ENCODE measurements at places on chromosomes 2 and 18.

GRCh38 chr2:203238292-203238703 is 520 bp upstream of the CYP20A1 start:
- DNase-seq: peak; percentile 48

GRCh38 chr18:75915941-75916623 is 488.6 kb upstream of the SMIM21 start:
- peak; percentile 47 for DNase-seq

- no peak for DNase-seq
Observed at GRCh38 chr2:62727259-62727867, 21.9 kb downstream of the EHBP1 start.

DNA sequence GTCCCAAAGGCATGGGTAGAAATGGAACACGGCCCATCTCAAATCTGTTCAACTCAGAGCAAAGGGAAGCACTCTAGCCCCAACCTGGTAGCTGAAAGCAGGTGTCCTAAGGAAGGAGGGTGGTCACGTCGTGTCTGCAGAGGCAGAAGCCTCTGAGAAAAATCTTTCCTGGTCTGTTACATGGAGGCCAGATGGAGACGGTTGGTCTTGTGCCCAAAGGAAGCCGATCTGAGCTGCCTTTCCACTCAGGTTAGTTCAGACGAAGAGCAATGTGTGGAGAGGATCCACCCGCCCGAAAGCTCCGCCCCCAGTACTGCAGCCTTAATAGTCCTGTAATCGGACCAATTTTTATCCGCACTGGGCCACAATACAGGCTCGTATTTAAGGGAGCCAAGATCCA is 54.9 kb upstream of the AMMECR1L start:
- DNase-seq: no peak

GRCh38 chr2:24334245-24334633 is 26.1 kb downstream of the ITSN2 start:
- DNase-seq: no peak

DNA sequence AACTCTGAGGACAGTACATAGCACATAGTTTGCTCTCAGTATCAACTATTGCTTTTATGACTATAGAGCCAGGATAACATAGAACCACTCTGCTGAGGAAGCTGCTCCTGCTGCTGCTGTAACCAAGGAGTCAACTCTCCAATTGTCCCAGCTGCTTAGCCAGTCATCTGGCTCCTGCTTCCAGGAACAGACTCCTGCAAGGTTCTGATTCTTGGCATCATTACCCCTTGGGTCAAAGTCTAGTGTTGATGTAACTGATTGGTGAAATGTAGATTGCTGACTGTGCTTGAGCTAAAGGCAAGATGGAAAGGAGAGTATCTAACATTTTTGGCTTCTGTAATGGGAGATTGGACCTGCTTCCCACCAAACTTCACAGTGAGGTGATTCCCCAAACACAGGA is 261.9 kb upstream of the FSHR start:
- DNase-seq: no peak

GRCh38 chr2:71361631-71362030 is 30.0 kb downstream of the ZNF638 start:
- no peak for DNase-seq

Data from substantia nigra (tissue), 51 donors.